SHP77 (cell line): ENCODE measurements at places on chromosomes 2 and 18.

DNA sequence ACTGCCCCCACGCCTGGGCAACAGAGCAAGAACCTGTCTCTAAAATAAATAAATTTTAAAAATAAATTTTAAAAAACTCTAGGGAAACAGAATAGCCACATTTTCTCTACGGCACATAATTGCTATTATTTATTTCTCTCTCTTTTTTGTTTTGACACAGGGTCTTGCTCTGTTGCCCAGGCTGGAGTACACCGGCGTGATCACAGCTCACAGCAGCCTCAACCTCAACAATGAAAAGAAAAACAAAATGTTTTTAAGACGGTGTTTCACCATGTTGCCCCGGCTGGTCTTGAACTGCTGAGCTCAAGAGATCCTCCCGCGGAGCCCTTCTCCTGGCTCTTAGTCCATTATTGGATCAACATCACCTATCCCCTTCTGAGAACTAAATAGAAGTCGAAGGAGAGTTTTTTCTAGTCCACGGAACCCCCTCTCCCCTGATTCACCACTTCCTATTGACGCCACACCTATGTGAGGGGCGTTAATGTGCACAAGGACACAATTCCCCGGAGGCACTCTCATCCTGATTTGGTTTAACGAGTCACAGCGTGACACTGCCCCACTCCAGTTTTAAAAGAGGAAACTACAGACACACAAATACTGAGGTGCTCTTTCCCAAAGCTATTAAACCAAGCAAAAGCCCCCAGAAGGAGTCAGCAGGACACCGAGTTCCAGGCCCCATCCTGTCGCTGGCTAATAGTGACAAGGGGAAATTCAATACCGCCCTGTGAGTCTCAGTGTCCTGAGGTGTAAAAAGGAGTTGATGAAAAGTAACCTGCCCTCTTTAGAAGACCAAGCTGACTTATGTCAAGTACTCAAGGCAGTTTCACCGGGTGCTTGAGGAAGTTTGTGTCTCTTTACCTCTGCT lies 1.1 kb downstream of the NPC1 start:
- DNase-seq: no peak

- no peak for DNase-seq
Observed at GRCh38 chr2:100934504-100935371, 67.4 kb upstream of the RPL31 start.

- DNase-seq: no peak
Observed at GRCh38 chr18:60193780-60194179, 178.8 kb downstream of the MC4R start.

DNA sequence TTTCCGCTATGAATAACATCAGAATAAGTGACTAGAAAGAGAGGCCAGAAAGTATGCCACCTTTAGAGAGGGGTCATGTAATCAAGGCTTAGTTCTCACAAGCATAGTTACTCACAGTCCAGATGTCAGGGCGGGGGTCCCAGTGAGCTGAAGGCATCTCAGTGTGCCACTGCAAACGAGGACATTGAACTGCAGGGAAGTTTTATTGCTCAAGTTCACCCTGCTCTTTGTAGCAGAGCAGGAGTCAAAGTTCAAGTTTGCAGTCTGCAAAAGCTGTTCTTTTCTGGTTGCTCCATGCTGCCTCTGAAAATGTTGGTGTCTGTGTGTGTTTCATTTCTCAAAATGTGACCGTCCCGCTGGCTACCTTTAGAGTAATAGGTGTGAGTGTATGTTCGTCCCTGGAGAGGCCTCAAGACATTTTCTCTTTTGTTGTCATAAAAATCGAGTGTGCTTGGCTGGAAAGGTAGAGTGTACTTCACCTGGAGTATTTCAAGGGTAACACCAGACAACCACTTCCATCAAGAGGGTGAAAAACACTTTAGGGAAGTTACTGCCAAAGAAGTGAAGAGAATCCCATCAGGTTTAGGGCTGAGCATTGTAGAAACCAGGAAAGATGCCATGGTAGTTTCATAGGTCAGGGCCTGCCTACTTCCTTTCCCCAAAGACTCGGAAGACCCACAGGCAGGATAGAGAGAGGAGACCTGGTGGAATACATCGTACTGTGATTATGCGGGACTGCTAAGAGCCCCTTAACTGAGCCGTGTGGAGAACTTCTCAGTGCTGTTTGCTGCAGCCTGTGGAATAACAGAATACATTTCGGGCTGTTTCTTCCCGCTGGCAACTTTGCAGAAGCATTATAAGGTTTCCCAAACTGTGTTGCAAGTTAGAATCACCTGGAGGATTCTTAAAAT lies 89.9 kb downstream of the LYPD6 start:
- DNase-seq: no peak

GRCh38 chr18:1965541-1965940 lies 605.8 kb downstream of the METTL4 start:
- DNase-seq: no peak

GRCh38 chr2:96788442-96789244 lies 27.4 kb upstream of the CNNM3 start:
- no peak for DNase-seq

GRCh38 chr2:180033993-180034894 lies 27.1 kb upstream of the CWC22 start:
- peak; percentile 16 for DNase-seq

- no peak for DNase-seq
Observed at GRCh38 chr2:17125989-17126620, 392.1 kb downstream of the RAD51AP2 start.

DNA sequence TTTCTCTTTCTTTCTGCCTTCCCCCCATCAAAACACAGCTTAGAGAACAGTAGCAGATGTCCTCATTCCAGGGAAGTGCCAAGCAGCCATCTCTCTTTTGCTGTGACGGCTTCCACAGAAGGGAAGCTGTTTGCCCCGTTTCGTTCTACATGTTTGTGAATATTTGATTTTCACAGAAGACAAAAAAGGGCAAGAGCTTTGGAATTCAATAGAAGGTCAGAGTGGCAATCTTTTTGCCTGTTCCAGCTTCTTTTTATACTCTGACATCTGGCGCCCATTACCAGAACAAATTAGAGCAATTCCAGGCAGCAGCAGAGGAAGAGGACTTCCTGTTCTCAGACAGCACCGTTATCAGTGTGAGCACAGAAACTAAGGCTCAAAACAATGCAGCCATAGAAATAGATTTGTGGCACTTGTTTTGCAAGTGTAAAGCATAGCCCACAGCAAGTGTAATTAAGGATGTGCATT lies 79.0 kb upstream of the CDH19 start:
- peak; percentile 40 for DNase-seq
